ENCODE measurements at places on chromosomes 11 and 22.

- peak; percentile 48 for DNase-seq
These were observed 68.0 kb downstream of the USP47 start for GRCh38 chr11:11909727-11910126.

- DNase-seq = no peak
These were observed 11.4 kb downstream of the NCAM1 start for GRCh38 chr11:112972399-112973145.

GRCh38 chr22:27716074-27716473, 85.5 kb downstream of the MN1 start:
- DNase-seq = no peak

DNA sequence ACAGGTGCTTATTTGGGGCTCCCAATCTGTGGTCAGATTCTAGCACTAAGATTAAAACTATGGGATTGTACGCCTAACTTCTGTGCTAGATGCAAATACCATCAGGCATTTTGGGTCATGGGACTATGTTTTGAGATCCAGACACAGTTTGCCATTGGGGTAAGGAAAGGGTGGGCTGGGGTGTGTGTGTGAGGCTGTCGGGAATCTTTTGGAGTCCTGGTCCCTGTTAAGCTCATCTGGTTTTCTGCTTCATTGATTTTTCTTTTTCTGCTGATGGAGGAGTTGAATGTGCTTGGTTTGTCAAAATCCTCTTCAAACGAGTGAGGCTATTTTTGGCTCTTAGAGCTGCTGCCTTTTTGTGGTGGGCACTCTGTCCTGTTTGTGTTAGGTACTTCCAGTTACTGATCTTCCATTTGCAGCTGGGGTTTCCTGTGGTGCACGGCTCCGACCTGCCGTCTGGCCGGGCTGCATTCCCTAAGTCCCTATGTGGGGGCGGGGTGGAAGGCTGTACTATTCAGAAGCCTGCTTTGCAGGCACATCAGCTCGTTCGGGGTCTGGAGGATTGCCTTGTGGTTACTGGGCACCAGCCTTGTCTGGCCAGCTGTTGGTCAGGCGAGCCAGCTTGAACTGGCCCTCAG, 2.9 kb downstream of the BCR start:
- peak; percentile 52 for DNase-seq

- DNase-seq = peak; percentile 20
These were observed 8.2 kb upstream of the HBE1 start for GRCh38 chr11:5277807-5278382.

DNA sequence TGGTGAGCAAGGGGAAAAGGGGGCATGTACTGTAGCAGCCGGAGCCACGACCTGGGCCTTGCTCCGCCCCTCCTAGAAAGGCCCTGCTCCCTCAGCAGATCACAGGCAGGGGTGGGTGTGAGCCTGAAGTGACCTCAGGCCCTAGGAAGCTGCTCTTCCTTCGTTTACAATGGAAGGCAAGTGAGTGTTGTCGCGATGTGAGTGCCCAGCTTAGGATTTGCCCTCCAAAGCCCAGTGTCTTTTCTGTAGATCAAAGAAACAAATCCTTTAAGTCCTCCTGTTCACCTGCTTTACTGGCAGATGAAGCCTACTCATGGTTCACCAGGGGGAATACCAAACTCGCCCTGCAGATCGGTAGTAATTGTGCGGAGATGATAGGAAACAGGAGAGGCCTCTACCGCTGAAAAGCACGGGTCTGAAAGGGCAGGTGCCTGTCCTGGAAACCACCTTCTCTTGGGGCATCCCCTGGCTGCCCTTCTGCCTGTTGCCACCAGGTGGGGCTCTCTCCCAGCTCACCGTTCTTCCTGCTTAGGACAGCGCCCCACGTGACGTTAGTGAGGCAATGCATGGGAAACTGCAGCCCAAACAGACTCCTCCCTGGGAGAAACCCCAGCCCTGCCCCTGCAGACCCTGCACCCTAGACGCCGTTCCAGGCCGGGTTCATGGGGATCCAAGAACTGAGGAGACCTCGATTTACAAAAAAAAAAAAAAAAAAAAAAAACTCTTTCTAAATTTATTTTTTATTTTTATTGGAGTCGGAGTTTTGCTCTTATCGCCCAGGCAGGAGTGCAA, 45.9 kb upstream of the RAB1B start:
- peak; percentile 93 for DNase-seq

DNA sequence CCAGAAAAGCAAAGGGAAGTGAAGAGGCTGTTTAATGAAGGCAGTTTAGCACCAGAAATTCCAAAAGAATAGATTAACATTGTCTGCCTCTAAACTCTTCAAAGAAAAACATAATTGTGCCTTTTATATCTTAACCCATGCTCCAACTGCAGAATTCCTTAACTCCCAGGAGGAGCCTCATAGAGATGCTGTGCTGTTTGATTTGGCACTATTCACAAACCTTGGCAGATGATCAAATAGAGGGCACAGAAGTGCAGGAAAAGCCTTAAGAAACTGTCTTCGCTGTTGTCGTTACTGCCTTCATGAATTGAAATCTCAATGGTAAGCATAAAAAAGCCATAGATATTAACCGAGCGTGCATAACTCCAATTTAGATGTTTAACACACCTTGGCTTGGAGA, 124.1 kb upstream of the MPPED2 start:
- no peak for DNase-seq

DNA sequence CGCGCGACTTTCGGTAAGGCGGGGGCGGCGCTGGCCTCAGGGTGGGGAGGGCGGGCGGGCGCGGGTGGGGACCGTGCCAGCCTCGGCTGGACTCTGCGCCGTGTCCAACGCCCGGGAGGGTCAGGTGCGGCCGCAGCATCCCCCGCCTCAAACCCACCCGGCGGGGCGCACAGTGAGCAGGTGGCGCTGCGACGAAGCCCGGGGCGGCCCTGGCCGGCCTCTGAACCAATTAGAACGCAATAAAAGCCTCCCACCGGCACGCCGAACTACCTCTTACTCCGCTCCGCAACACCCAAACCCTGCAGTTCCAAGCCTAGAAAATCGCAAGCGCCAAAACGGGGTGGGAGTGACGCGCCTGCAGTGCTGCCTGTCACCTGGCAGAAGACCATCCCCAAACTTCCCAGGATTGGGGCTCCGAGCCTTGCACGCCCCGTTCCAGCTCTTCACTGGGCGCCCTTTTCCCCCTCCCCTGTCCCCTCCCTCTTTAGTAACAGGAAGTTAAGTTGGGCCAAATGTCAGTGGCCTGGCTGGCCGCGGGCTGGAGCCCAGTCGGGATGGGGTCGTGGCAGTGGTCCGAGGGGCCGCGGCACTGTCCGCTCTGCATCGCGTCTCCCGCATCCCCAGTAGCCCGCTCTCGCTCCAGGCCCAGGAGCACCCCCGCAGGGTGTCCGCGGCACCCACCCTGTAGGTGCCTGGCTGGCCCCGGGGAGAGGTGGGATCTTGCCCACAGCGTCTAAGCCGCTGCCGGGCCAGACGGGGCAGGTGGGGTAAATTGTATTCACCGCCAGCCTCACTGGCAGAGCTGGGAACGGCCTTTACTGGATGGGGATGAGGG, 541 bp downstream of the MICAL2 start:
- DNase-seq = peak; percentile 45

GRCh38 chr22:31626427-31627150, 35.4 kb downstream of the PISD start:
- DNase-seq = no peak

DNA sequence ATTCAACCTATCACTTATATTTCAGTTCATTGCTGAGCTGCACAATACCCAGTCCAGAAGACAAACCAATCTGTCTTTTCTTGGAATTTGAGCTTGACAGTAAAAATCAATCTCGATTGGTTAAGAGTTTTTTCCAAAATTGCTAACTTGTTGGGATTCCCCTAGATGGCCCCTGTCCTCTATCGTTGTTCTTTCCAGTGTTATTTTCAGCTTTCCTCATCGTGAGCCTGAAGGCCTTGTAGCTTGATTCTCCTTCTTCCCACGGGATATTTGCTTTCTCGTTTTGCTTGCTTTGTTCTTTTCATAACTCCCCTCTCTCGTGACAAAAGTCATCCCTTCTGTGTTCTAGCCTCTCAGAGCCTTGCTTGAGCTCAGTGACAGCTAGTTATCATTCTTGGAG, 3.1 kb downstream of the OR8B8 start:
- no peak for DNase-seq

Data from ELR (cell line).